ENCODE measurements at places on chromosomes 7 and 10. TPM values are rescaled to one million over a fixed set of nuclear protein-coding genes. Genes with fewer than 3 reads are reported as not detected.

- no peak for DNase-seq
Observed at GRCh38 chr10:6757158-6757557, 177.1 kb upstream of the PRKCQ start.

GRCh38 chr10:23370106-23370505 lies 25.5 kb upstream of the C10orf67 start:
- no peak for DNase-seq

DNA sequence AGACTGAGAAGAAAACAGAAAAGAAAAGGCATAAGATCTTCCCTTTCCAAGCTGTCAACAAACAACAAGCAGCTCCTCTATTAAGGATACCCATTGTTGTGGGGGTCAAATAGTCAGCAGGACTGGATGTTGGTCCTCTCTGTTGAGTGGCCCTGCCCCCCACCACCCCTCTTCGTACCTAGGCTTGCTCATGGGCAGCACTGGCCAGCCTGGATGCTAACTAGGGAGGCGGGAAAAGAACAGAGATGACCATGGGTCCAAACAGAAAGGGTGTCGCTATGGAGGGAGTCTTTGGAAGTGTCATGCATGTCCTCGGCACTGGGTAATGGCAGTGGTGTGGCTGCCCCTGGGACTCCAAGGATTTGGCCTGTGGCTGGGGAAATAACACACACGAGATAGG lies 45.6 kb downstream of the SPDYE5 start:
- no peak for DNase-seq

CARD11 gene
- total RNA-seq: 0.45 TPM

- DNase-seq: no peak
Observed at GRCh38 chr10:90561666-90562065, 296.2 kb downstream of the HTR7 start.

- DNase-seq: no peak
Observed at GRCh38 chr7:51102828-51103227, 213.8 kb downstream of the COBL start.

DNA sequence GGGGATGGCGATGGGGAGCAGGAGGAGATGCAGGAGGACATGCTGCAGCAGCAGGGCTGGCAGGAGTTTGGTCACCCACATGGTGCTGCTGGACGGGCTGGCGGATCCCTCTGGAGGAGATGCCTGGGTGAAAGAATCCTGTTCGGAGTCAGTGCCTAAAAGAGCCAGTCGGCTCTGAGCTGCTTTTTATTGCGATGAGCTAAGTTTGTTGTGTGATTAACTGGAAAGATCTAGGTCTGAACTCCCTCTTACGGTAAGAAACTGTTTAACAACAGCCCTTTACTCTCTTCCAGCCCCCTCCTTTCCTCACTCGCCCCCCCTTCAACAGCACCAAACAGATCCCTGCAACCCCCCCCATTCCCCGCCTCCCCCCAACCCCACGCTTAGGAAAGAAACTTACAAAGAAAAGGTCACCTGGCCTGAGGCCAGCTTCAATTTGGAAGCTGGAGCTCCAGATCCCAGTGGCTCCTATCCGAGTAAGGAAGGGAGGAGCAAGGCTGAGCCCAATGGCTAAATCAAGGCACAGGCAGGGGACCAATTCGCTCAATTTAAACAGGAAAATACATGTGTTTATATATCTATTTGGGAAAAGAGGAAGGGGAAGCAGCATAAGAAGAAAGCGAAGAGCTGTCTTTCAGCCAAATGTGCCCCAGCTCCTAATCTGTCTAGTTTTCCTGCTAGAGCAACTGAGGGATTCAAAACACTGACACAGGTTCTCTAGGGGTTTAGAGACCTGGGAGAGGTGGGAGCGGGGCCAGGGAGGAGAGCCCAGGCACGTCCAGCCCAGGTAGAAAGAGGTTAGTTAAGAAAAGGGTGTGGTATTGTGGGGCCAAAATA lies at the start of gene HGF:
HGF (minus strand) TSS at position 157 of the 837 bp plus-strand sequence; CDS start at position 81, 76 bp downstream.
- peak; percentile 44 for DNase-seq

- DNase-seq: peak; percentile 60
Observed at GRCh38 chr10:21494191-21495001, 31.1 kb downstream of the SKIDA1 start.

CLCN1 gene
- not detected for total RNA-seq

DNA sequence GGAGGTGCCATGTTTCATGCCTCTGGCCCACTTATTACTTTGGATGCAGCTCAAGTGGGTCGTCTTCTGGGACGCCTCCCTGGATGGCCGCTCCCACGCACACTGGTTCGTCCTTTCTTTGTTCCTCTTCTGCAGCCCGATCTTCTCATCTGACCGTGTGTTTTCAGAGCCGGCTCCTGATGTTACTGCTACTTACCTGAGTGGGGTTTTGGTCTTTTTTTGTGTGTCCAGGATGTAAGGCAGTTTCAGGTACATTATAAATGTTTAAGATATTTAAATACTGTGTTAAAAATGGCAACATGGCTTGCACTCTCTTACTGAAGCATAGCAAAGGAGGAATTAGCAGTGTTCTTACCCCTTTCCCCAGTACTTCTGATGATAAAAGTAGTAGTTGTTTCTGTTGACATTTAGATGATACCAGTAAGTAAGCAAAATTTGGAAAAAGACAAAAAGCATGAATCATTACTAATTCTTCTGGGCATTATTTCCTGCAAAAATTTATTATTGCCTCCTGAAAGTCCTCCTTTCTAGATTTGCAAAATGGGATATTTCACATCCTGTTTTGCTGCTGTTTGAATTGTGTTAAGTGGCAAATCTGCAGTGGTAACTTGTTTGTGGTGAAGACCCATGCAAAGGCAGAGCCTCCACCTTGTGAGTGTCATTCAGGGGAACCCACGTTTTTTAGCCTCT lies 59.4 kb downstream of the SHH start:
- DNase-seq: no peak

DNA sequence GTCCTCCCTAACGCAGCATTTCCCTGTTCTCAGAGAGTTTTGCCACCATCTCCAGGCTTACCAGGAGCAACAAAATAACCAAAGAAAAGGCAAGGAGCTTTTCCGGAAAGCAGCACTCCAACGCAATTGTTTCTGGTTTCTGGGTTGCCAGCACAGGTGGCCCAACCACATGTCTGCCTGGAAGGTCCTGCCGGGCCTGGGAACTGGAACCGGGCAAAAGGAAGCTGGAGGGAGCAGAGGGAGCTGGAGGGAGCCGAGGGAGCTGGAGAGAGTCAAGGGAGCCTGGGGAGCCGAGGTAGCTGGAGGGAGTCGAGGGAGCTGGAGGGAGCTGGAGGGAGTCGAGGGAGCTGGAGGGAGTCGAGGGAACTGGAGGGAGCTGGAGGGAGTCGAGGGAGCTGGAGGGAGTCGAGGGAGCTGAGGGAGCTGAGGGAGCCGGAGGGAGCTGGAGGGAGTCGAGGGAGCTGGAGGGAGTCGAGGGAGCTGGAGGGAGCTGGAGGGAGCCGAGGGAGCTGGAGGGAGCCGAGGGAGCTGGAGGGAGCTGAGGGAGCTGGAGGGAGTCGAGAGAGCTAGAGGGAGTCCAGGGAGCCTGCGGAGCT lies 54.6 kb downstream of the STK32C start:
- no peak for DNase-seq

CFTR gene
- not detected for total RNA-seq

DNA sequence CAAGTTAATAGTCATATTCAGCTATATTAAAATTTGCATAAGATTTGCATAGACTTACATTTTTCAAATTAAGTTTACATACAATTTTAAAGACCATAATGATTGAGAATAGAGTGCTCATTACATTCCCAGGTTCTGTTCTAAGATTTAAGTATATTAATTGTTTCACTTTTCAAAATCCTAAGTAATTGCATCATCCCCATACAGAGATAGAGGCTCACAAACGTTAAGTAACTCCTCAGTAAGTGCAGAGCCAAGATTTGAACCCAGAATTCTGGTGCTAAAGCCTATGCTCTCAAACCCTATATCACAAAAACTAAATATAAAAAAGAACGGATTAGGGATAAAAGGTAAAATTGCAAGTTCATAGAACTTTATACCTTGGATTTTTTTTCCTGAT lies 2.1 kb downstream of the ITIH5 start:
- no peak for DNase-seq

DNA sequence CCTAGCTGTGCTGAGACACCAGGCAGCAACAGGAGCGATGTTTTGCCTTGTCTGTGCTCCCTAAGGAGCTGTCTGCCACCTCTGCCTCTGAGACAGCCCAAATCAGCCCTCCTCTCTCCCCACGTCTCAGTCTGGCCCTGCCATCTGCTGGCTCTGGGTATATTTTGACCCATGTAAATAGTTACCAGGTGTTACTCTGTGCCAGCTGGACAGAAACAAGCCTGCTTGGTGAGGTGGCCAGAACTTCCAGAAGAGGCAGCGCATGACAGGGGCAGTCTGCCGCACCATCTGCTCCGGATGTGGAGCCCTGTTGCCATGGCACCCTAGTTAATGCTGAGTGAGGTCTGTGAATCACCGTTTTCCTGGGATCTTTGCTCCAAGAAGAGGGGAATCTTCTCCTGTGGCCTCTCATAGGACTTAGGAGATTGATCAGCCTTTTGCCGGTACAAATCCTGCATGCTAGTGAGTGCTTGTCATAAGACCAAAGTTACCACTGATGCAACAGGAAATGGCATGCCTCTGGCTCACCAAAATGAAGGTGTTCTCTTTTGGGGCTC lies 31.8 kb downstream of the GSTO2 start:
- DNase-seq: peak; percentile 48

DNA sequence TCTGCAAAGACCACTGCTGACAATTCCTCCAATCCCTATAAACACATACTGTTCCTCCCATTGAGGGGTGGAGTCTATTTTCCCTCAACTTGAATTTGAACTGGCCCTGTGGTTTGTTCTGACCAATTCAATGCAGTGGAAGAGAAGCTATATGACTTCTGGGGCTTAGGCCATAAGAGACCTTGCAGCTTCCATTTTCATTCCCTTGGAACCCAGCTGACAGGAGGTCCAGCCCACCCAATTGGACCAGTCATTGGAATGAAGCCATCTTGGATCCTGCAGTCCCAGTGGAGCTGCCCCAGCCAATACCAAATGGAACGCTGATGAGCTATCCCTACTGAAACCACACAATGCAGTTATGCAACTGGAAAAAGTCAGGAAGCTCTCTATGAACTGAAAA lies 8.9 kb upstream of the TMED4 start:
- no peak for DNase-seq

CCAR1 gene
- 71.2 TPM for total RNA-seq

Data from thyroid gland (tissue), 4 donors.